ENCODE measurements at places on chromosomes 7 and 10. TPM values are rescaled to one million over a fixed set of nuclear protein-coding genes. Genes with fewer than 3 reads are reported as not detected.

Gene TUBB8
- not detected for total RNA-seq

- no peak for DNase-seq
Observed at GRCh38 chr10:6567884-6568283, 12.2 kb downstream of the PRKCQ start.

DNA sequence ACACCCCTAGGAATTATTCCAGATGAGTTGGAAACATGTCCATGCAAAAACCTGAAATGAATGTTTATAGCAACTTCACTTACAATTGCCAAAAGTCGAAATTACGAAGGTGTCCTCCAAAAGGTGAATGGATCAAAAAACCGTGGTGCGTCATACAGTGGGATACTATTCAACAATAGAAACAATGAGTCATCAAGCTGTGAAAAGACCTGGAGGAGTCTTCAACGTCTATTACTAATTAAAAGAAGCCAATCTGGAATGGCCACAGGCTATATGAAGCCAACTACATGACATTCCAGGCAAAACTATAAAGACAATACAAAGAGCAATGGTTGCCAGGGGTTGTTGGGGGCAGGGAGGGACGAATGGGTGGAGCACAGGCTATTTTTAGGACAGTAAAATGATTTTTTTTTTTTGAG, 12.6 kb upstream of the PPP2R2D start:
- DNase-seq: peak; percentile 99

- no peak for DNase-seq
Observed at GRCh38 chr7:100840470-100841100, 11.9 kb upstream of the SLC12A9 start.

- DNase-seq: no peak
Observed at GRCh38 chr7:28329661-28330363, 82.5 kb upstream of the CREB5 start.

DNA sequence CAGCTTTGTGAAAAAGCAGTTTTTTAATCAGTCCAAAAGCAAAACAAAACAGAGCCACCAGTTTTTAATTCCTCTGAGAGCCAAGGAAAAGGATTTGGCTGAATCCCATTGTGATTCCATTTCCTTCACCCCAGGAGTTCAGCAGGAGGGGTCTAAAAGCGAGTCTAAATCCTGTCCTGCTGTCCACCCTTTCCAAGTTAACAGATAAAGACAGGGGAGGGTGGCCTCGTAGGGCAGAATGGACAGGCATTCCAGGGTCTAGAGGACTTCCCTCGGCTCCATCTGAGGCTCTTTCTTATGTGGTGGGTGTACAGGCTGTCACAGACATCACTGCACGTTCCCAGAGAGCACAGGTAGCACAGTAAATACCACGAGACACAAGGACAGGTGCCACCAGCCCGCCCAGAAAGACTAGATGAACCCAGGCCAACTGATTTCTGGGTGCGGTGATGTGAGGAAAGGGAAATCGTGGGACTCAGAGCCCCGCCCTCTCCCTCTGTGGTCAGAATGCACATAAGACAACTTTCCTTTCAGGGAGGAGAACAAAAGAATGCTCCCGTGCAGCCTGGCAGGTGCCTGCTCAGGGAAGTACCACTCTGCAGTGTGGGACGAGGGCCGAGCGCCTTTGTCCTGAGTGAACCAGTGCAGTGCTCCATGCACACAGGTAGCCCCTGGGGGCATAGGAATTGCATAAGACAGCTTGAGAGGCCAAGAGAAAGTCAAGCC, 119.7 kb downstream of the ABLIM1 start:
- peak; percentile 38 for DNase-seq

DNA sequence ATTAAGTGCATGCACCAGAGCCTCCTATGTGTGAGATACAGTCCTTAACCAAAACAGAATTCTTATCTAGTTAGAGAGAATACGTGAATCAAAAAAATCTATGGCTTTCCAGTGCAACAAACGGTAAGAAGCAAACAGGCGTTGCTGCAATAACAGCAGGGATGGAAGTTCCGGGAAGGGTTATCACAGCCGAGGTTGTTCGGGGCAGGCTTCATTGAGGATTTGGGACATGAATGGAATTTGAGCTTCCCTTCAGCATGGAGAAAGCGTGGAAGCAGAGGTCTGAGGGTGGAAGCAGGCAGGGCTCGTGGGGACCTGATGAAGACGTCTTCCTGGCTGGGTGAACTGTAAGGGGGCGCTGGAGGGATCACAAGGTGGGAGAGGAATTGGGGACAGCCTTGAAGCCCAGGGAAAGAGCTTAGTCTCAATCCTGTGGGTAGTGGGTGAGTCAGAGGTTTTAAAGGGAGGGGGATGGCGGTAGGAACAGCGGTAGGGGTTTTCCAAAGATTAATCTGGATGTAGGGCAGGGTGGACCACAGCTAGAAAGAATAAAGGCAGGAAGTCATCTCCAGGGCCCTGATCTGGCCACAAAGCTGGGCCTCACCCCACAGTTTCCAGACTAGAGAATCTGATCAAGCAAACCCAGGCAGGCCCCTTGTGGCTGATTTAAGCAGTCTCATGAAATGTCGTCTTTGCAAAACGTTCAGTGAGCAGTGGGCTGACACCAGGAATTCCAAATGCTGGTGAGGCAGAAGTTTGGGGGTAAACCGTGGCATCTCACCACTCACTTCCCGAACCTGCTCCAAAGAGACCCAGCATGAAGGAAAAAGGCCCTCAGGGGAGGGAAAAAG, 65.1 kb downstream of the CALML3 start:
- no peak for DNase-seq

- peak; percentile 73 for DNase-seq
Observed at GRCh38 chr7:21064698-21065648, 278.3 kb upstream of the SP8 start.
